ENCODE measurements at places on chromosomes 2 and 18.

- DNase-seq, result no peak
Observed at GRCh38 chr2:97067279-97068004, 27.2 kb downstream of the FAHD2B start.

DNA sequence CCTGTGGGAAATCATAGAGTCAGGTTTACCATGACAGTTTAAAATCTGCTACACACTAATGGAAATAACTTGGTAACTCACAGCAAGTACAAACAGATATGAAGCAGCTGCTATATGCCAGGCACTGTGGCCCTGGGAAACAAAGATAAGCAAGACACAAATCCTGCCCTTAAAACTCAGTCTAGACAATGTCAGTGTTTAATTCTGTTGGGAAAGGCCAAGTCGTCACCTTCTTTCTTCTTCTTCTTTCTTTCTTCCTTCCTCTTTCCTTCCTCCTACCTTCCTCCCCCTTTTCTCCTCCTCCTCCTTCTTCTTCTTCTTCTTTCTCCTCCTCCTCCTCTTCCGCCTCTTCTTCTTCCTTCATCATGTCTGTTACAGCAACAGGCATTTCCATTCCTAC is 26.8 kb downstream of the PLEK start:
- DNase-seq, result no peak

DNA sequence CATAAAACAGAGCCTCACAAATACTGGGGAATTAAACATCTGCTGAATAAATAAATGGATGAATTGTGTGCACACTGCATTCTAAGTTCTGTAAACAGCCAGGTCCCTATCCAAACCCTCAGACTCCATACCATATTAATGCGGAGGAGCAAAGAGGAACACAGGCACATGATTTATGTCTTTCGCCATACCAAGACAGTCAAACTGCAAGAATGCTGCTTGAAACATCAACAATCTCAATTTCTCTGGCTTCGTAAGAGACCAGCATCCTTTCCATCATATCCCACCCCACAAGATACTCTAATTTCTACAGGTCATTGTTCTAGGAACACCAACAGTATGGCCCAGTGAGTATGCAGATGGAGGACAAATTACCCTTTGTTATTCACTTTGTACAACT is 15.0 kb downstream of the KANSL3 start:
- no peak for DNase-seq

- DNase-seq, result no peak
Observed at GRCh38 chr2:177817300-177817699, 255.3 kb downstream of the PDE11A start.

All from Right ventricle myocardium inferior (tissue), 1 donor.